Cardiac septum (tissue), 1 donor: ENCODE measurements at places on chromosomes 11 and 22. TPM values are rescaled to one million over a fixed set of nuclear protein-coding genes. Genes with fewer than 3 reads are reported as not detected.

Gene GGTLC3
- not detected for total RNA-seq

DNA sequence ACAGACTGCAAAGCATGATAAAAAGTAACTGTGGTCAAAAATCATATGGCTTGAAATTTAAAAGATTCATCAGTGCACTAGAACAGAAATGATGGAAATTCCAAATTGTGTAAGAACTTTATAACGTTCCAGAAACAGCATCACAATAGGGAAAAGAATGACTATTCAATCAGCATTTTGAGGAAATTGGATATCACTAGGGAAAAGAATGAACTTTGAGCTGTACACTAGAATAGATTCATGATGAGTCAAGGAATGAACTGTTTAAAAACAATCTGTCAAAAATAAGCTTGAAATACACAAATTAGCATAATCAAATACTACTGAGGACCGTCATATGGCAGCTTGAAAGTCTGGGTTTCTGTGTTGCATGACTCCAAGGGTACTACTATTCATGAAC is 20.5 kb upstream of the HEPHL1 start:
- DNase-seq, result no peak

Gene CD3G
- total RNA-seq, result 0.24 TPM

Gene C22orf15
- not detected for total RNA-seq

Gene DBX1
- total RNA-seq, result not detected

Gene HARBI1
- total RNA-seq, result 2.9 TPM

Gene MAPK8IP2
- total RNA-seq, result 0.48 TPM

Gene OR8G5
- not detected for total RNA-seq

GRCh38 chr11:69213316-69213715 is 57.6 kb downstream of the SMIM38 start:
- DNase-seq, result peak; percentile 6

- DNase-seq, result no peak
Observed at GRCh38 chr22:46484861-46485595, 52.4 kb downstream of the CELSR1 start.

Gene C11orf16
- total RNA-seq, result not detected

DNA sequence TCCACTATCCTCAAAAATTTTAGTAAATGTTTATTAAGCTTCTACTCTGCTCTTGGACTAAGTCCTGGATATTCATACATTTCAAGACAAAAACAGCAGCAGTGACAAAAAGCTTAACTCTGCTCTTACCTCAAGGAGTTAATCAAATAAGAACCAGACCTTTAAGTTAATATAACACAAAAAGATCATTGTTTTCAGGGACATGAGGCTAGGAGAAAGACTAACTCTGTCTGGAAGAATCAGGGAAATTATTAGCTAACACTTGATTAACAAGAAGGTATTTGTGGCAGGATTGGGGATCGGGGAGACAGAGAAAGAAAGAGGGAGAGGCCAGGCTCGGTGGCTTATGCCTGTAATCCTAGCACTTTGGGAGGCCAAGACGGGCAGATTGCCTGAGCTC is 74.4 kb downstream of the PPP2R1B start:
- DNase-seq, result no peak

DNA sequence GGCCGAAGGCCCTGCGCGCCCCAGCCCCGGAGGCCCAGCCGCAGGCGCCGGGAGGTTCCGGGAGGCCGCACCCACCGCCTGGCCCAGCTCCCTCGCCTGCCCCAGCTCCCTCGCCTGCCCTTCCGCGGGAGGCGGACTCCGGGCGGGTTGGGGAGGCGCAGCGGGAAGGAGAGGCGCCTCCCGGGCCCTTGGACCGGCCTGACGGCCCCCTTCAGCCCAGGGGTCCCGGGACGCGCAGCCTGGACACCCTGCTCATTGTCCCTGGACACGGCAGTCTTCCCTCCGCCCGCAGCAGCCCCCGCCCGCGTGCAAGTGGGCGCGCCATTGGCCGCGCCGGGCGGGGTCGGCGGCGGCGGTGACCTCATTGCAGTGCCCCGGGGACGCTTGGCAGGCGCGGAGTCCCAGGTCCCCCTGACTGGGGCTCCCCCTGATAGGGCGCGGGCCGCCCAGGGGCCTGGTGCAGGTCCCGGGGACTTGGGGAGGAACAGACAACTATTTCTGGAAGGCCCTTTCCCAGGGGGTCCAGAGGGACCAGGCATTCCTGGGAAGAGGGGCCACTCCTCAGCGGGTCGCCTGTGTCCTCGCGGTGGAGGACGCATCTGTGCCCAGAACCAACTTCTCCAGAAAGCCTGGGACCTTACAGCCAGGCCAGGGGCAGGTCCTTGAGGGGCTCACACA is 501 bp downstream of the CD151 start:
- DNase-seq, result peak; percentile 85

DNA sequence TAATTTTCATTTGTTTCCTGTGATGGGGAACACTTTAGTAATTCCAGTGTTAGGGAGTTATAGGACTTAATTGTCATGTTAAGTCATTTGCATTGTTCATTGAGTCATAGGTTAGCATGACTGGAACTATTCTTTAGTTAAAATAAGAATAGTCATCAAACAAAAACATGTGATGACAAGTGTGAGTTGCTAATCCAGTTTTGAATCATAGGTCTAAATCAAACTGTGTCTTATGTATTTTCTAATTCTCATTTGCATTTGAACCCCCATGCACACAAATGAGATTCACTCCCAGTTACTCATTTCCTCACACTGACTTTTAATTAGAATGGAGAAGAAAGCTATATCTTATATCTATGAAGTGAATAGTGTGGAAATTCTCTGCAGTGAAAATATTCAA is 405.6 kb downstream of the LRRC4C start:
- no peak for DNase-seq

- no peak for DNase-seq
Observed at GRCh38 chr11:76735841-76736240, 47.3 kb upstream of the TSKU start.

DNA sequence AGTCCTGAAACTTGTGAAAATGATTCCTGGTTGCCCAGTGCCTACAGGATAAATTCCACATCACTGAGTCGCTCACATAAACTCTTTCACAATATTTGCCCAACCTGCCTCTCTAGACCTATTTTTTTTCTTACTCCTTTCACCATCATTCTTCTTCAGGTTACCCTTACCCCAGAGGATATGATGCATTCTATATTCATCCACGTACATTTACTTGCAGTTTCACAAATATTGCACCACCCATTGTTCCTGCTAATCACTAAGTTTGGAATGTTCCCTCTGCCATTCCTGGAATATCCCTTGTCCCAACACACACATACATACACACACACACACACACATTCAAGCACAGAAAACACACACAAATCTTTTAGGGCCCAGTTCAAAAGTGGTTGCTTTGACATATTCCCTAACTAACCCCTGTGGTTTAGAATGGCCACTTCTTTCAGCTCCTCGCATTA is 379.5 kb downstream of the ETS1 start:
- no peak for DNase-seq

- DNase-seq, result no peak
Observed at GRCh38 chr22:30506507-30506968, 1.0 kb upstream of the SEC14L4 start.

- no peak for DNase-seq
Observed at GRCh38 chr11:65560555-65561418, 2.6 kb upstream of the LTBP3 start.

DNA sequence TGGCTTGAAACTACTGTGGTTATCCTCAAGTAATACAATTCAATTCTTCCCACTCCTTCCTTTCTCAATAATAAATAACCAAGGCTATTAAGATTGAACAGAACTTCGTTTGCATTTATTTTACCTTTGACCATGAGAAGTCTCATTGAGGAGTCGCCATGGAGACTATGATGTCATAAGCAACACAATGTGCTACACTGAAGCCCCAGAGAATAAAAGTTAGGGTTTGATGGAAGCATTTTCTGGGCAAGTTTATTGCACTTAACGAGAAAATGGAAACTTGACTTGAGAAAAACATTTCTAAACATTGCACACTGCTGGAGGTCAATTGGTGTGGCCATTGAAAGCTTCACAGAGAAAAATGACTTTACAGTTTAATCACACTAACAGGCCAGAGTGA is 121.5 kb downstream of the FAM76B start:
- no peak for DNase-seq

DNA sequence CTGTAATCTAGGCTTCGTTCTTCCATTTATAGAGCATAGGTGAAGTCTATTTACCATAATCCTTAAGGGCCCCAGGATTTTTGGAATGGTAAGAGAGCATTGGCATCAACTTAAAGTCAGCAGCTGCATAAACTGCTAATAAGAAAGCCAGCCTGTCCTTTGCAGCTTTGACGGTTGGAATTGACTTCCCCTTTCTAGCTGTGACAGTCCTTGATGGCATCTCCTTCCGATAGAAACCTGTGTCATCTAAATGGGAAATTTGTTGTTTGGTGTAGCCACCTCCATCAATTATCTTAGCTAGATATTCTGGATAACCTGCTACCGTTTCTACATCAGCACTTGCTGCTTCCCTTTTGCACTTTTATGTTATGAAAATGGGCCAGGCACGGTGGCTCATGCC is 58.0 kb upstream of the GLYATL1B start:
- DNase-seq, result no peak

DNA sequence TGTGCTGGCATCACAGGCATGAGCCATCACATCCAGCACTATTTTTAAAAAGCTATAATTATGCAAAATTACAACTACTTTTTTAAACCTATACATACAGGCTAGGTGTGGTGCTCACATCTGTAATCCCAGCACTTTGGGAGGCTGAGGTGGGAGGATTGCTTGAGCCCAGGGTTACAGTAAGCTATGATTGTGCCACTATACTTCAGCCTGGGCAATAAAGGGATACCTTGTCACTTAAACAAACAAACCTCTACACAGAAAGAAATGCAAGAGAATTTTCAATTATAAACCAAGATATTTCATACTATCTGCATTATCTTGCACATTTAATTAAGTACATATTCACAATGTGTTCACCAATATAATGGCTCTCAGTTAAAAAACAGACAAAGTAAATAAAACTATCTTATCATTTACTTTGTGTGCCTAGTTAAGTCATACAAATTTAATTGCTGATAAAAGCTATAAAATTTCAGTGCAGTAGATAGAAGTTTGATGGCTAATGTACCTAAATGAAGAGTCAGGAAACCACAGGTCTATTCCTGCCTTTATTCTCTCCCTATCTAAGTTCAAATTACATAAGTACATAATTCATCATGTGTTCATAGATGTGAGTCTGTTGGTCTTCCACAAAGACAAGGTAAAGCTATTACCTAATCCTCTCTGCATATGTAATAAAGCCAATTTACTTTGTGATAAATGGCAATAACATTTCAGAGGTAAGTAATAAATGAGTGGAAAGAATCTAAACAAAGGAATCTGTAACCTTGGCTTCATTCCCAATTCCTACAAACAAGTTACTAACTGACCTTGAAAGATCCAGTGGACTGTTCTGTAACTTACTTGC is 9.0 kb upstream of the RDX start:
- DNase-seq, result no peak

- no peak for DNase-seq
Observed at GRCh38 chr22:36808721-36809344, 8.0 kb downstream of the PVALB start.

- no peak for DNase-seq
Observed at GRCh38 chr11:65055538-65055937, 2.8 kb downstream of the NAALADL1 start.
